ENCODE measurements at places on chromosomes 5 and 9. TPM values are rescaled to one million over a fixed set of nuclear protein-coding genes. Genes with fewer than 3 reads are reported as not detected.

Gene FUT7
- not detected for total RNA-seq

Gene MSX2
- not detected for total RNA-seq

Gene PBX3
- 10.4 TPM for total RNA-seq

Gene DNAJC25
- 3.4 TPM for total RNA-seq

Gene GFPT2
- 0.97 TPM for total RNA-seq

Gene MPDZ
- total RNA-seq: 128 TPM

Gene SPATA31A3
- not detected for total RNA-seq

Gene BBLN
- 19.4 TPM for total RNA-seq

Gene SHOC1
- total RNA-seq: not detected

Gene NXNL2
- 0.32 TPM for total RNA-seq

Gene PCDH12
- total RNA-seq: 22.0 TPM

Gene PCDHGB7
- total RNA-seq: 12.3 TPM

Gene IL5
- total RNA-seq: not detected

Gene PCDHGB2
- 5.1 TPM for total RNA-seq

Gene DNAJC18
- 8.9 TPM for total RNA-seq

Gene CDC25C
- 3.7 TPM for total RNA-seq

Gene PAEP
- total RNA-seq: not detected

Gene CD274
- total RNA-seq: 29.0 TPM

Gene TMEM252
- not detected for total RNA-seq

Gene ANKRD34B
- total RNA-seq: not detected

Gene RNF183
- total RNA-seq: not detected

Gene KDM4C
- total RNA-seq: 34.7 TPM

Gene FGF1
- 0.44 TPM for total RNA-seq

Gene CYLC2
- total RNA-seq: not detected

Gene PAPPA
- total RNA-seq: 0.32 TPM

Gene DPP7
- total RNA-seq: 85.8 TPM

Gene GABRA6
- total RNA-seq: not detected

Gene TMEM215
- total RNA-seq: not detected

Gene SPINK7
- not detected for total RNA-seq

Gene LCN6
- total RNA-seq: not detected

Gene PCDHA6
- 0.13 TPM for total RNA-seq

Gene ADAMTS6
- total RNA-seq: 28.0 TPM

Measured in bladder microvascular endothelial cell (primary cell).